Fibroblast of skin of right biceps (primary cell): ENCODE measurements at places on chromosomes 16 and 17.

DNA sequence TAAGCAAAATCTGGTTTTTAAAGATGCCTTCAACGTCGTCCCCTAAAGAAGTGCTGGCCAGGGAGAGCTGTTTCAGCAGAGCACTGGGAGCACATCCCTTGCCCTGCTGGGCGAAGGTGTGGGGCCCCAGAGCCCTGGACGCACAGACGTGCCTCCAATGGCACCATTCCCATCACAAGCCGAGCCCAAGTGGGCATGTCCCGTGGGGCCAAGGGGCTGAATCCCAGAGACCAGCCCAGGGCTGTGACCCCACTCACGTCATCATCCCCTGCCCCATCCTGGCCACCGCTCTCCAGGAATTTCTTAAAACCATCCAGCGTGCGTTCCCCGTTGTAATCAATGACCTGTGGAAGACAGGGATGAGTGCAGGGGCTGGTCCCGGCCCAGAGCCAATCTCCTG is 10.0 kb upstream of the PPP1R27 start:
- DNase-seq: no peak

DNA sequence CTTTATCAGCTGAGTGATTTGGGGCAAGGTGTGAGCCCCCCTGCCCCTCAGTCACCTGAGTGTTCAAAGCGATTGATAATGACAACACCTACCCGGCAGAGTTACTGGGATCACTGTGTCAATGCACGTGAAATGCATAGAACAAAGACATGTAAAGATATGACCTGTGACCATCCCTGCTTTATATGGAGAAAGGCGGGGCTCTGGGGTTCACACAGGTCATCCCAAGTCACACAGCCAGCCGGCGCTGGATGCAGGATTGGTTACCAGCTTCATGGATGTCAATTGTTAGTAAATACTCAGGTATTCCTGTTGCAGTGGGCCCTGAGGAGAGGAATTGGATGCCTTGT is 64.4 kb downstream of the CRISPLD2 start:
- no peak for DNase-seq

GRCh38 chr17:28528327-28529012 is 22.3 kb downstream of the FOXN1 start:
- DNase-seq: no peak

- no peak for DNase-seq
Observed at GRCh38 chr16:23302045-23302956, at the start of gene SCNN1B. TSS of gene SCNN1B (plus strand) at chr16:23302302. CDS start at chr16:23348600, 46,298 bp downstream.

- DNase-seq: no peak
Observed at GRCh38 chr17:1123393-1123831, 56.4 kb downstream of the ABR start.

GRCh38 chr16:5480431-5481195 is 383.0 kb upstream of the EEF2KMT start:
- no peak for DNase-seq

DNA sequence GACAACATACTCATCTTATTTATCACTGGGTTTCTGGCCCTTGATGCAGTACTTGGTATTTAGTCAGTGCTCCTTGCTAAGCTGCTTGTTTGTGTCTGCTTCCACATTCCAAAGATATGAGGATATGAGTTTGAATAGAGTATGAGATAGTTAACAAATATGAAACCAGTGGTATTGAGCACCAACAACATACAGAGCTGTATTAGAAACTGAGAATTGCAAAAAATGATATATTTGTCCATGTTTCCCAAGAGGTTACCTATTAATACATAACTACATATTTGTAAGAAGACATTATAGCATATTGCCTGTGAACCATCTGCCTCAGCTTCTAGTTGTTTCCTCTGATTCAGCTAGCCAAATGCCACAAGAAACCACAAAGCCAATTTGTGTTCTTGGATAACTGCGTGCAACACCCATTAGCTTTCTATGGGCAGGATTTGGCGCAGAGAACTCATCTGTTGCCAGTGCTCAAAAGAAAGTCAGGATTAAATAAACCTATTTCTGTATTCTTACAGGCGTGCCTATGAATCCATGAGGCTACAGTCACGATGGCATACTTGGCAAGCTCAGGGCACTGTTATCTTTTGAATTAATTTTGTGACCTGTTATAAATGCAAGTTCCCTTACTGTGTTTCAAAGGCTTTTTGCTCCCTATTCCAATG is 194.4 kb downstream of the MAP2K6 start:
- DNase-seq: peak; percentile 94

- DNase-seq: peak; percentile 29
Observed at GRCh38 chr16:12646490-12647274, 157.0 kb downstream of the CPPED1 start.

GRCh38 chr16:15754821-15755534 is 101.8 kb downstream of the MYH11 start:
- no peak for DNase-seq

DNA sequence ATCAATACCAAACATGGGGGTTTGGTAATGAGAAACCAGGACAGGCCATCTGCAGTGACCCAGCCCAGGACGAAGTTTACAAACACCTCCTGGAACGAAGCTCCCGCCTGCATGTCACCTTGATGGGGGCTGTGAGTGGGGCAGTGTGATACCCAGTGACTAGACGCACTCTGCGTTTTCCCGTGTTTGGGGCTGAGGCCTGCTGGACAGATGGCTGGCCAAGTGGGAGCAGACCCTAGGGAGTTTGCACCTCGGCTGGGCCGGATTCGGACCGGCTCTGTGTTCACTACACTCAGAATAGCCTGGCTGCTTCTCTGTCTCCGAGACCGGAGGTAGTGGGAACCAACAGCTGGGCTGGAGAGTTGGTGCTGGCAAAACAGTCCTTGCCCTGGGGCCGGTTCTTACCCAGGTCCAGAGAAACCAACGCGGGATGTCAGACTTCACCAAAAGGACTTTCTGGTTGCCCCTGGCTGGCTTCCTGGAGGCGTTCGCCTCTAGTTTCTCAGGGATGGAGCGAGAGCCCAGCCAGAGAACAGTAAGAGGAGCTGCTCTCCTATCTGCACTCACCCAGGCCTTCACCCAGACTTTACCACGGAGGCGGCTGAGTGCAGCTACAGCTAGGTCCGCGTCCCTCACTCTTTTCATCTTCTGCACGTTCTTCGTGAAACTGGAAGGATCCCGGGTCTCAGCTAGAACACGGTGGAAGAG is 20.4 kb downstream of the CARHSP1 start:
- DNase-seq: no peak

DNA sequence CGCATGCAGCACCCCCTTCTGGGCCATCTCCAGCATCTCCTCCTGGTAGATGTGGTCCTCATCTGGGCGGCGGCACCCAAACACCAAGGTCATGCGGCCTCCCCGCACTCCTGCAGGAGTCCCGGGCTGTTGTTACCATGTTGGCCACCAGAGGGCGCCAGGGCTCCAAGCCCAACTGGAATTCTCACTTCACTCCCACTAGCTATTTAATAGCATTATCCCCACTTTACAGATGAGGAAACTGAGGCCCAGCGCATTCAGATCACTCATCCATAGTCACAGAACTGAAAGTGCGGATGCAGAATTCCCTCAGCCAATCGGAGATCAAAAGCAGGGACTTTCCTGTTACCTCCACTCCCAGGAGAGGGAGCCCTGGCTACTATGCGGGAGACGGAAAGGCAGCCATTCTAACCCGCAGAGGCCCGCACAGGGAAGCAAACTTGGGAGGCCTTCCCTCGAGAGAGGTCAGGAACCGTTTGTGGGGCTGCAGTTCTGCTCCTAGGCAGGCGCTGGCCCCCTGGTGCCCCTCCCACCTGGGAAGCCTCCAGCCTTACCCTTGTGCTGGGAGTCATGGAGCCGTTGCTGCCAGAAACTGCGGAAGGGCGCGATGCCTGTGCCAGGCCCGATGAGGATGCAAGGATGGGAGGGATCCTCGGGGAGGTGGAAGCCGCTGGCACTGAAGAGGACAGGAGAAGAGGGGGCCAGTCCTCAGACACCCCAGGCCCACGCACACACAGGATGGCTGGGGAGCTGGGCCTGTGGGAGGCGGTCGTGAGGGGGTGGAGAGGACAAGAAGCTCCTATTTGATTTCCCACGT is 40.1 kb downstream of the NOS2 start:
- peak; percentile 19 for DNase-seq
